Activated gamma-delta T cell treated with Interleukin-2 at 50 U/mL for 16 hours (primary cell): ENCODE measurements at places on chromosomes 1 and 21.

DNA sequence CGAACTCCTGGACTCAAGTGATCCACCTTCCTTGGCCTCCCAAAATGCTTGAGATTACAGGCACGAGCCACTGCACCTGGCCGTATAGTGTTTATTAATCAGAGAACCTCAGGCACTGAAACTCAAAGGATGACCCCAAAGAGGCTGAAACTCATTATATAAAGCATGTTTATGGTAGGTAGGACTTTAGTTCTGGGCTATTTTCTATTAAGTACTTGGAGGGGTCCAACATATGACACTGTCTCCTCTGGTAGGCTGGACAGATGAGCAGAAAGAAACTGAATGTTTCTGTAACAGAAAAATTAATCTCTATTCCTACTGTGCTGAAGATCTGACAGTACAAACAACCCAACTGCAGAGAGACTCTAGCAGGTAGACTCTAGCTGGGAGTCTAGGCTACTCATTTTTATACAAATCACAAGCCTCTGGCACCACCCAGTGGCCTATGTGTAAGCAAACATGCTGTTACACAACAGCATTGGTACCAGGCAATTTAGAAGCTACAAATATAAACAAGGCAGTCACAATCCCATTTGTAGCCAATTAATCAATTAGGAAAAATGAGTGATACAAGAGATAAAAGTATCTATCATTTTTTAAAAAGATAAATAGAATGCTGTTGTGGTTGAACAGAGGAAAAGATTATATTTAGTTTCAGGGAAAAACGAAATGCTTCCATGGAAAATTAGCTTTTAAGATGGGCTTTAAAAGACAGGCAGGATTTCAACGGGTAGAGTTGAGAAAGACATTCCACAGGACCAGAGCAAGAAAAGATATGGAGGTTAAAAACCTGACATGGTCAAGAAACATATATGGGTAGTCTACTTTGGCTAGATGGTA is 10.4 kb downstream of the DCAF8 start:
- DNase-seq: peak; percentile 42

DNA sequence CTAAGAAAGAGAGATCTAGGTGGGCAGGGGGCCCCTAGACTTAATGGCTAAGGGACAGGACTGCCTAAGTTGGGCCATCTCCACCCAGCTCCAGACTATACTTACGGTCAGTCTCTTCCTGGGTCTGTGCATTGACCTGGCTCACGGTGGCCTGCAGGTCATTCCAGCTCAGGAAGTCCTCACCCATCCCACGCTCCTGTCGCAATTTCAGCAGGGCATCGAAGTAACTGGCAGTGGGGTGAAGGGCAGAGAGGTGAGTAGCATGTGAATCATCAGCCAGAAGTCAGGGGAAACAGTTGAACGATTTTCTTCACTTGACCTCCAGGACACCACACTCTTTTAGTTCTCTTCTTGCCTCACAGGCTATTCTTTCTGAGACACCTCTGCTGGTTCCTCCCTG is 20.5 kb downstream of the IQGAP3 start:
- DNase-seq: no peak

- no peak for DNase-seq
Measured at GRCh38 chr1:172883844-172884243, 166.9 kb downstream of the TNFSF18 start.

DNA sequence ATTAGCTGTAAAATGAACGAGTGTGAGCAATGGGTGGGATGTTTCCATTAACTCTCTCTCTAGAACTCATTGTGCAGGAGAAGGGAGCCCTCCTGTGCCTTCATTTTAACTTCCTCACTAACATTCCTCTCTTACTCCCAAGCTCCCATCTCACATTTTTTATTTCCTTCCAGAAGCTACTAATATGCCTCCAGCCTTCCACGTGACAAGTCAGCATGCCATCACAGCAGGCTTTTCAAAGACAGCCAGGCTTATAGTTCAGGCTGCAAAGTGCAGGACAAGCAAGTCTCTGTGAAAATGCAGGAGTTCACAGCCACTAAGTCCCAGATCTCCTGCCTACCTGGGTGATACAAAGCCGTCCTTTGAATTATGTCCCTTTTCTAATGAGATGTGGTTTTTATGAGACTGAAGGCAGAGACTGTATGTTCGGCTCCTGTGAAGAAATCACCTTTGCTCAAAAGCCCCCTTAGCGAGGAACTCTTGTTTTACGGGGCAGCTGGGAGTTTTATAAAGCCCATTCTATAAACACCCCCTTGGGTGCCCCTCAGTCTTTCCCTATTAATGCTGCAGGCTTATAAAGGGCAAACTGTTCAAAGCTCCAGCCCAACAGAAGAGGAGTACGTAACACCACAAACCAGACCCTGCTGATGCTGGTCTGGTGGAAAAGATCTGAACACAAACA is 14.8 kb upstream of the ANGPTL7 start:
- no peak for DNase-seq
